GM12878 (cell line): ENCODE measurements at places on chromosomes 5 and 9.

DNA sequence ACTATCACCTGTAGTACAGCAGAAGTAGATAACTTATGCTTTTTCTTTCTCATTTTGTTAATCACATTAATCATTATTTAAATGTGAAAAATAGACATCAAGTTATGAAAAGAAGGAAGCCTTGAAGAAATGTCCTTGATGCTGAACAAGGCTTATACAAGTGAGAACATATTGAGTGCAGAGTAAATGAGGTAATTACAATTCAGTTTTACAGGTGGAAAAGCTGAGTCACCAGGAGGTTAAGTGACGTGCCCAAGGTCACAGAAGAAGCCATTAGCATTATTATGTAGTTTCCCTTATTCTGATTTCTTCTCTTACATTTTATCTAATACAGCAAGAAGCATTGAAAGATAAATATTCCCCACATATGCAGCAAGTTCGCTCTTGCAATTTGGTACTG lies 998.5 kb upstream of the CDH6 start:
- DNase-seq, result no peak

DNA sequence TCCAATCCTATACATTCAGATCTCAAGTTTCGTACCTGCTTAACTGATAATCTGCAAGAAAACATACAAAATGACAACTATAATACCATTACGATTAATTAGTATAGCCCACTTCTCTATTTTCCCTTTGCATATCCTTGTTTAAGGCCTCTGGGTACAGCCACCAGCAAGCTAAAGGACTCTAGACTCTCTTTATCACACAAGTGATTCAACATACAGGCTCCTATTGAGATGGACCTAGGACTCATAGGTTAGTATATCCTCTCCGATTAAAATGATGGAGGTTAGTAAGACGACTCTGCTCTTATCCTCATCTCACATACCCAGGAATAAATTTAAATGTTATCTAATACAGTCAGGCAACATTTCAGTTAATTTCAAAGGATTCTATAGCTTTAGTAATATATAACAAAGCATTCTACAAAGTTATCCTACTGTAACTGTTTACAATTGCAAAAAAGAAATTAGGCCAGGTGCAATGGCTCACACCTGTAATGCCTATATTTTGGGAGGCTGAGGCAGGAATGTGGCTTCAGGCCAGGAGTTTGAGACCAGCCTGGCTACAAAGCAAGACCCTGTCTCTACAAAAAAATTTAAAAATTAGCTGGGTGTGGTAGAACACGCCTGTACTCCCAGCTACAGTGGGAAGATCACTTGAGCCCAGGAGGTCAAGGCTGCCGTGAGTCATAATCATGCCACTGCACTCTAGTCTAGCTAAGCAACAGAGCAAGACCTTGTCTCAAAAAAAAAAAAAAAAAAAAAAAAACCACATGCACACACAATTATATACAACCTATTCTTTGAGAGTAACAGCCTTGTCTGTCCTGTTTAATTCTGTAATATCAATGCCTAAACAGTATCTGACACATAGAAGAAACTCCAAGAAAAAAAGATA lies 15.4 kb downstream of the HAUS6 start:
- no peak for DNase-seq

DNA sequence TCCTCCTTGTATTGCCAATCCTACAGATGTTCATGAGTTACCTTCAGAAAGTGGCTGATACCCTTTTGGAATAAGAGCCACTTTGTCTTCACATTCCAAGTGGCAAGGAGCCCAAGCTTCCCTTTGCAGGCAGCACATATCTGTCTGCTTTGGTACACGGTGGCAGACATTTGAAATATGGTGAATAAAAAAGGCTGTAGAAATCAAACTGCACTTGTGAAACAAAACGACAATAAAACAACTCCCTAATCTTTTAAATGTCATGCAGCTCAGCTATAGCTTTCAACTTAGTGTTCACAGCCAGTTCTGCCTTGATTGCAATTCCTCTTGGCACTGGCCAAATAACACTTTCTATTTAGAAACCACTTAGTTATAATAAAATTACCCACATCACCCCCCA lies 35.0 kb upstream of the DMAC1 start:
- DNase-seq, result no peak

DNA sequence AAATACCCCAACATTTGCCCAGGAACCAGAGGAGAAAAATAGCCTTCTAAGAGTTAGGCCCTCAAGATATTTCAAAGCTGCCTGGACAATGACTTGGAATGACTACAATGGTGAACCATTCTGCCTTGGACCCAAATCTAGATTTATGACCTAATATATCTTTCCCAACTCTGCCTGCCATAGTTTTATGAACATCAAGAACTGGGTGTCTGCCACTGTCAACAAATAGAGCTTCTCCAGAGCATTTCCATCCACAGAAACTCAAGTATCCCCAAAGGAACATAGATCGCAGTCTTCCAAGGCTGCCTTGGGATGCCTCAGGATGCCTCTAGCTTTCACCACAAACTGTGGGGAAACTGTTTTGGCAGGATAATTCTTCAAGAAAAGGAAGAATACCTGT lies 48.2 kb upstream of the NFIB start:
- no peak for DNase-seq

DNA sequence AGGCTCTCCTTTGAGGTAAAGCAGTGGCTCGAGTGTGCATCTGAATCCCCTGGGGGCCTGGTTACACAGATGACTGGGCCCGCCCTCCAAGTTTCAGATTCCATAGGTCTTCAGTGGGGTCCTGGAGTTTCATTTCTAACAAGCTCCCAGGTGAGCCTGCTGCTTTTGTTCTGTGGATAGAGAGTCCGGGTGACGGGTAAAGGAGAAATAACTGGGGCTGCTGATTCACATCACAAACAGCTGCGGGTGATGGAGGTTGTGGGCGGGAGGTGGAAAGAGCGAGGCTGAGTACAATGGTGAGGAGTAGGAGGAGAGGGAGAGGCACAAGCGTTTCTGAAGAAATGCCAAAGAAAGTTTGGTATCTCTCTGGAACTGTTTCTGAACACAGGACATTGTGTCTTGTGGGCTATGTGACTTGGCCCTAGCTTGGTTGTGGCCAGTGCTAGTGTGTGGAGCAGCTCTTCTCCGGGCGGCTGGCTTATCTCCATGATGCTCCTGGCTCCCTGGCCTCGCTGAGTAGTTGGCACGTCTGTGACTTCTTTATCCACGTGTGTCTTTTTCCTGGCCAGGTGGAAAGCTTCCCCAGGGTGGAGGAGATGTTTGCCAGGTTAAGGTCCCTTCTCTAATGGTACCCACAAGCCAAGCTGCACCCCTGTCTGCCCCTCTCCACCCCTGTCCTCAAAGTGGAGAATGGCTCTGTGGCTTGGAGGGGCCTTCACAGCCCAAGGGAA lies 61.7 kb downstream of the HSPA4 start:
- no peak for DNase-seq

GRCh38 chr9:94717761-94718160 lies 8.7 kb upstream of the AOPEP start:
- no peak for DNase-seq

DNA sequence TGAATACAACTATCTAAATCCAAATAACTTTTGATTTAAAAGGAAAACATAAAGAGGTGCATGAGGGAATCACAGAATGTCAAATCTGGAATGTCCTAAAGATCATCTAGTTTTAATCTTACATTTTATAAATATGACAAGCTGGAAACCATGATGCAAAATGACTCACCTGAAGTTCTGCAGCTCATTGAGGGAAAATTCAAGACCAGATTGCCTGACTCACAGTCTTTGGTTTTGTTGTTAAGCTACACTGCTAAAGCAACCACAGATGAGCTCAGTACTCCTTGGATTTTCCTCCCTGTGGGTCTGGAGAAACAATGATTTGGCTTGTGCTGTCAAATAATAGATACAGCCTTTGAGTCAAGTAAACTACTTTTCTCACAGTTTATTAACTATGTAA lies 19.1 kb upstream of the EDIL3 start:
- DNase-seq, result no peak

GRCh38 chr5:178221853-178222252 lies 10.7 kb downstream of the PHYKPL start:
- DNase-seq, result no peak

- DNase-seq, result peak; percentile 33
These were observed 100.1 kb upstream of the DHFR start for GRCh38 chr5:80754900-80755299.

DNA sequence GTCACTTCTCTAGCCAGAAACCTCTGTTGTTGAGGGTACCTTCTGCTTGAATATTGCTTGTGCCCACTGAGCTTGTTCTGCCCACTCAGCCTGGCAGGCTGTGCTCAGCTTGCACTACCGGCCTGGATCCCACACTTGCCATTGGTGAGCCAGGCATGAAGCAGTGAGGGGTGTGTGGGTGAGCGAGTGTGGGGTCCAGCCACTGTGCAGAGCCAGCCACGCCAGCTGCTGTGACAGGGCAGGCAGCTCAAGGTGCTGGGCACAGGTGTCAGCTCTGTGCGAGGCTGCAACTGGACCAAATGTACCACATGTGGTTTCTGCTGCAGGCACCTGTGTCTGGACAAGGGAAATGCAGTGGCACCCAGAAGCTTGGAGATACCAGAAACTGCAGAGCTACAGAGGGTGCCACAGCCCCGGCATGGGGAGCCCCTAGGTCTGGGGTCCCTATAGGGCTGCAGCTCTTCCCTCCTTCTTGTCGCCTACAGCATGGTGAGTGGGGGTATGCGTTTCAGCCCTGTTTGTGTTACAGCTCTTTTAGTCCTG lies 305.1 kb upstream of the RIOK2 start:
- no peak for DNase-seq

GRCh38 chr5:68189613-68190012 lies 25.9 kb upstream of the PIK3R1 start:
- no peak for DNase-seq

GRCh38 chr9:94645901-94646300 lies 6.6 kb upstream of the FBP1 start:
- DNase-seq, result no peak

- DNase-seq, result no peak
These were observed 6.1 kb upstream of the TOPORS start for GRCh38 chr9:32558408-32558934.

DNA sequence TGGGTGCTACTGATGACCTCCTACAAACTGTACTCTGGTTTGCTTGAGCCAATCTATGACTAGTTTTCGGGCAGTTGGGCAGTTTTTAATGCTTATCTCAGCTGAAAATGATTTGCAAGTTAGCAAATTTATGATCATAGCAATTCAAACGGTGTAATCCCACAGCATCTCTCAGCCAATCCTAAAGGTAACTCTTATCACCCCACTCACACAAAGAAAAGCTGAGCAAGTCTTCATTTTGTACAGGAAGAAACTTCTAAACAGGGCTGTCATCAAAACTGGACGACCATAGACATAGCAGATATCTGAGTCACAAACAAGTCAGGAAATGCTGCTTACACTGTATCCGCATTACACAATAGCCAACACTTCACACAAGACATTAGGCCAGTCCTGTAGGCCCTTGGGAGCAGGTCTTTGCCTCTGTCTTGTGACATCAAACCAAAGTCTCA lies 2.6 kb upstream of the ENC1 start:
- no peak for DNase-seq

DNA sequence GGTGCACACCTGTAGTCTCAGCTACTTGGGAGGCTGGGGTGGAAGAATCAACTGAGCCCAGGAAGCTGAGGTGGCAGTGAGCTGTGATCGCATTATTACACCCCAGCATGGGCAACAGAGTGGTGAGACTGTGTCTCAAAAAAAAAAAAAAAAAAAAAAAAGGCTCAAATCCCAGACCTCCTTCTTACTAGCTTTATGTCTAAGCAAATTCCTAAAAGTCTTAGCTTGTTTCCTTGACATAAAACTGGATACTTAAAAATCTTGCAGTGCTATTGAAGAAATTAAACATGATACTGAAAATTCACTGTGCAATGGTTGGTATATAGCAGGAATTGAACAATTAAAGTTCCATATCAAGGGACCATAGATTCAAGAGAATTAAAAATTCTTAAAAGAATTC lies 45.0 kb downstream of the PCDHGC5 start:
- DNase-seq, result no peak

- no peak for DNase-seq
These were observed 419.9 kb upstream of the GRAMD2B start for GRCh38 chr5:126003309-126003708.

DNA sequence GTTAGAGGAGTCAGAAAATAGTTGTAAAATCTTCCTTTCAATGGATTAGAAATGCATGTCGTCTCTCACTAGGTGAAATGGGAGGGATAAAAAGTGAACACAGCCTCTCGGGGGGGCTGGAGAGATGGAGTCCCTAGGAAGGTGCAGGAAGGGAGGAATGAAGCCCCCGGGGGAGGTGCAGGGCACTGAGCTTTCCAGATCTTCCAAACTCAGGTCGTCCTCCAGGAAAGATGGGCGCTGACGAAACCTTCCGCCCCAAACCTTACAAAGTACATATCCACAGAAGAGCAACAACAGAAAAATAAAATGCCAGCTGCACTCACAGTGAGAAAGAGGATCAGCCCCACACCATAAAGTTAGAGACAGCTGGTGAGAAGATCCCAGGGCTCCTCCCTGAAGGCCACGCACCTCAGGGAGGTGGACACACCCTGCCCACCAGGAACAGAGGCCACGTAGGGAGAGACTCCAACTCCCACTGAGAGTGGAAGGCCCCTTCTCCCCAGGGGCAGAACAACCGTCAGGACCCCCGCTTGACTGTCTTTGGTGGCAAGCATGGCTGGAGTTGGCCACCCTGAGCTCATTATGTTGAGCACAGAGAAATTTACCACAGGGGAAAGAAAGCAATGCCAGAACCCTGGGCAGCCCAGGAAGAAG lies 174.3 kb downstream of the AUH start:
- DNase-seq, result no peak

GRCh38 chr9:112084334-112084733 lies 90.8 kb downstream of the SUSD1 start:
- DNase-seq, result no peak

DNA sequence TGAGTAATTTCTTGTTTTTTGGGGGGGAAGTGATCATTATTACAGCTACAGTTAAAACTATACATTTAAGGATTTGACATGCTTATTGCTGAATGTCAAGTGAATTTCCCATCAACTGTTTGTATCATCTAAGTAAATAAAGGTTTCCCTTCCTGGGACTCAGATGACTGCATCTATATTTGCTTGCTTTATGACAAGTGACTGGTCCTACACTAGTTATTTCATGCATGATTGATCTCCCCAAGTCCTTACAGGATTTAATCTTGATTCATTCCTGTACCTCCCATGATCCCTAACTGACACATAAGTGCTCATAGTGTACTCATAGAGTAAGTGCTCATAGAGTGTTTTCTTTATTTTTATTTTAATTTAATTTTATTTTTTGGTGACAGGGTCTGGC lies 2.8 kb downstream of the TXNDC8 start:
- no peak for DNase-seq

- no peak for DNase-seq
These were observed 52.7 kb downstream of the DENND4C start for GRCh38 chr9:19283072-19283710.
